SJCRH30 (cell line): ENCODE measurements at places on chromosomes 2 and 18. TPM values are rescaled to one million over a fixed set of nuclear protein-coding genes. Genes with fewer than 3 reads are reported as not detected.

CACNB4 gene
- 1.8 and 2.2 TPM in 2 replicates for total RNA-seq

AOX1 gene
- 0.23 and 0.57 TPM in 2 replicates for total RNA-seq

NAT8 gene
- total RNA-seq, result not detected in 2 replicates

MAP2 gene
- total RNA-seq, result 59.3 and 63.3 TPM in 2 replicates

IL1RL1 gene
- total RNA-seq, result not detected in 2 replicates

CTAGE1 gene
- total RNA-seq, result not detected in 2 replicates

GPBAR1 gene
- total RNA-seq, result 0.24 and 0.25 TPM in 2 replicates

GPR45 gene
- total RNA-seq, result 0.13 and 0.43 TPM in 2 replicates

CYBRD1 gene
- 67.0 and 71.2 TPM in 2 replicates for total RNA-seq

ZNF396 gene
- 0.06 and 0.10 TPM in 2 replicates for total RNA-seq

TRIM54 gene
- total RNA-seq, result 0.23 and 0.34 TPM in 2 replicates

CRYBA2 gene
- total RNA-seq, result 0.15 TPM in 1 of 2 replicates, not detected in the other

CTNNA2 gene
- not detected in 2 replicates for total RNA-seq

IL18RAP gene
- total RNA-seq, result not detected in 2 replicates

SNTG2 gene
- total RNA-seq, result 0.41 TPM in 1 of 2 replicates, not detected in the other

SERPINB13 gene
- total RNA-seq, result not detected in 2 replicates

- no peaks in the 10 kb centered on the region for H3K27me3 ChIP-seq
- H3K4me3 ChIP-seq, result no peak overlapping the region
- peak; percentile 89 for DNase-seq
- H3K36me3 ChIP-seq, result no peaks in the 10 kb centered on the region
Observed at GRCh38 chr2:16218625-16219024, 278.3 kb downstream of the MYCN start.

- no peaks in the 10 kb centered on the region for H3K36me3 ChIP-seq
- H3K27me3 ChIP-seq, result no peaks in the 10 kb centered on the region
- no peaks in the 10 kb centered on the region for H3K4me1 ChIP-seq
- H3K27ac ChIP-seq, result no peak overlapping the region
Observed at GRCh38 chr18:69949538-69949936, 1.9 kb upstream of the CD226 start.

DNA sequence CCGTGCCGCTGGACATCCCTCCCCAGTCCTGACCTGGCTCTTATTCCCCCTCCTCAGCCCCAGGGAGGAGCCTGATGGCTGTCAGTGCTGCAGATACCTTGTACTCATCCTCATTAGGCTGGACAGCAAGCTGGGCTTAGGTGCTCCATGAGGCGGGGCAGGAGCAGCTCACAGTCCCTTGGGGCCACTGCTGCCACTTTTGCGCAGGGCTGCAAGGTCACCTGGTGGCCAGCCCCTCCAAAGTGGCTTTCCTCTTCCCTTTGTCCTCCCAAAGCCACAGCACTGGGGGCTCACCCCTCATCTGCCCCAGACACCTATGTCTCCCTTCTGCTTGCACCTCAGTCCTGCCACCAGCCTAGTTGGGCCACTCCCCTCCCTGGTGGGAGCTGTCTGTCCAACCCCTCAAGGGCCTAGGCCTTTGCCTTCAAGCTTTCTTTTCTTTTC is 60.8 kb downstream of the FAM168B start:
- H3K27me3 ChIP-seq, result no peaks in the 10 kb centered on the region
- no peak overlapping the region for H3K27ac ChIP-seq
- no peaks in the 10 kb centered on the region for H3K36me3 ChIP-seq
- no peak for DNase-seq

DNA sequence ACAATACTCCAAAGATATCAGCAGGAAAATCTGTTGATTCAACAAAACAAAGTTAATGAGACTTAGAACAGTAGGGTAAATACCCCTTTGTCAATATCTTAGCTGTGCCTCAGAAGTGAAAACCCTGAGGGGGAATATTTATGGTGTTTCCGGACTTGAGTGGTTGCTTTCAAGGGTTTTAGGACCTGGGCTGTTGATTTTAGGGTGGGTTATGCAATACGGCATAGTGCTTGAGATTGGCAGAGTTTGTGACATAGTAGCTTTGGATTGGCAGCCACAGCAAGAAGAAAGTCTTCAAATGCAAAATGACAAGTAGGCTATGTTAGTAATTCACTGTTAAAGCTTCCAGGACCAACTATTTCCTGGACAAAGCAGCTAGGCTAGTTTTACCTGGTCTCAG is 826.3 kb upstream of the CDH2 start:
- no peaks in the 10 kb centered on the region for H3K36me3 ChIP-seq
- H3K27me3 ChIP-seq, result no peaks in the 10 kb centered on the region
- H3K4me3 ChIP-seq, result no peak overlapping the region
- no peaks in the 10 kb centered on the region for H3K4me1 ChIP-seq
- no peak overlapping the region for H3K27ac ChIP-seq

- H3K27me3 ChIP-seq, result no peaks in the 10 kb centered on the region
- H3K4me1 ChIP-seq, result no peaks in the 10 kb centered on the region
- no peak overlapping the region for H3K27ac ChIP-seq
- H3K4me3 ChIP-seq, result no peak overlapping the region
- no peak for DNase-seq
Observed at GRCh38 chr18:51639541-51639940, 442.1 kb upstream of the MEX3C start.

GRCh38 chr2:18804536-18804935 is 215.2 kb upstream of the NT5C1B start:
- H3K36me3 ChIP-seq, result no peaks in the 10 kb centered on the region
- no peak for DNase-seq
- H3K27ac ChIP-seq, result no peak overlapping the region

DNA sequence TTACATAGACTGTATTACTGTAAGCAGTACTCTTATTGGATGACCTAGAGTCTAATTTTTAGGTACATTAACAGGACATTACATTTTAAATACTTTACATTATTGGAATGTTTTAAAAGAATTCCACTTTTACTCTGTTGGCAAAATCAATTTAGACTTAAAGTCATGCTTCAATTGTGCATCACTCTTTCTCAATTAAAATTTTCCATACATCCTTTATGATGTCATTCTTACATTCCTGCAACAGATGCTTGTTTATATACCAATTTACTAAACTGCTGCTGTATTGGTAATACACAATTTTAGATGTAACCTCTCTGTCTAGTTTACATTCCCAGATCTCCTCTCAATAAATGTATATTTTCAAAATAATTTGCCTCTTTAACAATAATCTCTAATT is 440.1 kb downstream of the ZEB2 start:
- H3K27ac ChIP-seq, result peak overlapping the region; percentile 17; the same call in 1 of the 2 replicates
- no peak overlapping the region for H3K4me3 ChIP-seq
- no peak for DNase-seq
- H3K36me3 ChIP-seq, result no peaks in the 10 kb centered on the region
- peaks cover 29% of the 10 kb centered on the region for H3K4me1 ChIP-seq
- H3K27me3 ChIP-seq, result no peaks in the 10 kb centered on the region

- H3K27me3 ChIP-seq, result no peaks in the 10 kb centered on the region
- no peak overlapping the region for H3K27ac ChIP-seq
- no peaks in the 10 kb centered on the region for H3K4me1 ChIP-seq
- DNase-seq, result no peak
- no peaks in the 10 kb centered on the region for H3K36me3 ChIP-seq
Observed at GRCh38 chr2:48601349-48601748, 16.3 kb upstream of the GTF2A1L start.

DNA sequence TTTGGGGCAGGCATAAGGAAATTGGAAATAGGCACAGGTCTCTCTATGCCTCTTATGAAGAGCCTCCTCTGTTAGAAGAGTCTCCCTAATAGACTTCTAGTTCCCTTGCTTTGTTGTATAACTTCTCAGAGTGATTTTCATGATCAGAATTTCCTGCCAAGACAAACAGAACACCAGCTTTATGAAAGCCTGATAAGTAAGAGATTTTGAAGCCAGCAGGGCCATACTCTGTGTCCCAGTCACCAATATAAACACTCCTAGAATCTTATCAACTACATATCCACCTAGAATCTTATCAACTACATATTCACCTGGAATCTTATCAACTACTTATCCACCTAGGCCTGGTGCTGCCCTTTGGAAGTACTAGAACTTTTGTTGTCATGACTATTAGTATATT is 579.5 kb downstream of the ARHGAP15 start:
- no peak overlapping the region for H3K27ac ChIP-seq
- no peak for DNase-seq
- H3K4me3 ChIP-seq, result no peak overlapping the region
- H3K4me1 ChIP-seq, result peaks cover 18% of the 10 kb centered on the region
- no peaks in the 10 kb centered on the region for H3K36me3 ChIP-seq
- H3K27me3 ChIP-seq, result no peaks in the 10 kb centered on the region

- no peaks in the 10 kb centered on the region; the same call in none of the 2 replicates for H3K4me1 ChIP-seq
- no peaks in the 10 kb centered on the region for H3K36me3 ChIP-seq
- peak; percentile 44 for DNase-seq
Observed at GRCh38 chr2:210477496-210477895, 937 bp upstream of the LANCL1 start.

- H3K36me3 ChIP-seq, result no peaks in the 10 kb centered on the region
- peaks cover 4% of the 10 kb centered on the region; the same call in 1 of the 2 replicates for H3K4me1 ChIP-seq
- no peaks in the 10 kb centered on the region for H3K27me3 ChIP-seq
- peak overlapping the region; percentile 75 for H3K27ac ChIP-seq
Observed at GRCh38 chr2:231513746-231514224, 16.5 kb downstream of the NMUR1 start.

- H3K27ac ChIP-seq, result no peak overlapping the region
- no peak for DNase-seq
- no peaks in the 10 kb centered on the region for H3K27me3 ChIP-seq
- H3K4me1 ChIP-seq, result no peaks in the 10 kb centered on the region
- H3K36me3 ChIP-seq, result no peaks in the 10 kb centered on the region
- H3K4me3 ChIP-seq, result no peak overlapping the region
Observed at GRCh38 chr18:79508565-79509535, 113.1 kb downstream of the NFATC1 start.

DNA sequence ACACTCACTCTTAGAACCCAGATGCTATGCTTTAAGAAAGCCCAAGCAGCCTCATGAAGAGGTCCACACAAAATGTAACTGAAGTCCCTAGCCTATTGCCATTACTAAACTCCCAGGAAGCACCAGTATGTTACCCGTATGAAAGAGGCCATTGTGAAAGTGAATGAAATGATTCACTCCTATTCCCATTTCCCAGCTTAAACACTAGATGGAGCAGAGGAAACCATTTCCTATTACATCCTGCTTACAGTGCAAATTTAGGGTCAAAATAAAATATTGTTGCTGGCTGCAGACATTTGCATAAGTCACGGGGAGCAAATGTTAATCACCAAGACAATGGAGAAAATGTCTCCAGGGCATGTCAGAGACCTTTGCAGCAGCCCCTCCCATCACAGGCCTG is 989.7 kb upstream of the CRIM1 start:
- H3K27me3 ChIP-seq, result no peaks in the 10 kb centered on the region; the same call in 1 of the 2 replicates
- H3K27ac ChIP-seq, result no peak overlapping the region
- H3K4me1 ChIP-seq, result no peaks in the 10 kb centered on the region; the same call in 1 of the 2 replicates
- no peak overlapping the region for H3K4me3 ChIP-seq

GRCh38 chr2:49241501-49241900 is 87.2 kb upstream of the FSHR start:
- no peak overlapping the region for H3K27ac ChIP-seq
- DNase-seq, result no peak
- H3K27me3 ChIP-seq, result 0 out of 2 replicates have a peak, but pooled peaks cover 2% of the 10 kb centered on the region
- H3K4me1 ChIP-seq, result peaks cover 5% of the 10 kb centered on the region; the same call in 1 of the 2 replicates
- no peaks in the 10 kb centered on the region for H3K36me3 ChIP-seq

GRCh38 chr2:41886757-41887156 is 161.1 kb upstream of the PKDCC start:
- DNase-seq, result no peak
- no peak overlapping the region for H3K4me3 ChIP-seq
- no peak overlapping the region for H3K27ac ChIP-seq

DNA sequence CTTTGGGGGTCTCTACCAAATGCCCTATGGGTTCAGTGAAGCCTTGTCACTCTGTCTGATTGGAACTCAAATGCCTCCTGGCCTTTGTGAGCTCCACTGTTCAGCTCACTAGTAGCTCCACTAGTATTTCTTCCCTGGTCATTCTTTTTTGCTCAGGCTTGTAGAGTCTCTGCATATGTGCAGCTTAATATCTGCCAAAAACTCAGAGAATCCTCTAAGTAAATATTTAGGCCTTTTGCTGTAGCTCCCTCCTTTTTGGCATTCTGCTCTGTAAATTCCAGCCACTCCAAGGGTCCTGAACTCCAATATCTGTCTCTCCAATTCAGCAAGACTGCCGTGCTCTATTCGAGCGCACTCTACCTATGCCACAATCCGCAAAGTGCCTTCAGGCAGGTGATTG is 146.5 kb downstream of the MAIP1 start:
- no peak for DNase-seq
- no peaks in the 10 kb centered on the region for H3K27me3 ChIP-seq
- no peak overlapping the region for H3K27ac ChIP-seq

DNA sequence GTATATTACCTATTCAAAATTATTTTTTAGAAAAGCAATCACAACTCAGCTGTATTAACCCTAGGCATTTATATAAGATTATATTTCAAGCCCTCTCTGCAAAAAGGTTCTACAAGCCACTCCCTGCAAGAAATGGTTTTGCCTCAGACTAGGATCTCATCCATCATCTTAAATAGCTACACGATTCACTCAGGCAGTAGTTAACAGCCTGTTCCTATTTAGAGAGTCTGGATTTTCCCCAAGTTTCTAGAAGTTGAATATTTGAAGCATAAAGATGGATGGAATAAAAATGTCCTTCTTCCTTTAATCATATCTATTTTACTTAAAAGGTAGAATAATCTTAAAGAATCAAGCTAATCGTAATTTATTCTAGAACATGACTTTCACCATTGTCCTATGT is 167.1 kb upstream of the STK17B start:
- no peaks in the 10 kb centered on the region for H3K36me3 ChIP-seq
- H3K27me3 ChIP-seq, result no peaks in the 10 kb centered on the region
- no peak for DNase-seq
- no peak overlapping the region for H3K27ac ChIP-seq
- H3K4me3 ChIP-seq, result no peak overlapping the region

GRCh38 chr2:61380056-61380881 is 90.6 kb downstream of the USP34 start:
- DNase-seq, result no peak
- no peaks in the 10 kb centered on the region for H3K4me1 ChIP-seq
- no peaks in the 10 kb centered on the region for H3K27me3 ChIP-seq
- H3K4me3 ChIP-seq, result no peak overlapping the region

DNA sequence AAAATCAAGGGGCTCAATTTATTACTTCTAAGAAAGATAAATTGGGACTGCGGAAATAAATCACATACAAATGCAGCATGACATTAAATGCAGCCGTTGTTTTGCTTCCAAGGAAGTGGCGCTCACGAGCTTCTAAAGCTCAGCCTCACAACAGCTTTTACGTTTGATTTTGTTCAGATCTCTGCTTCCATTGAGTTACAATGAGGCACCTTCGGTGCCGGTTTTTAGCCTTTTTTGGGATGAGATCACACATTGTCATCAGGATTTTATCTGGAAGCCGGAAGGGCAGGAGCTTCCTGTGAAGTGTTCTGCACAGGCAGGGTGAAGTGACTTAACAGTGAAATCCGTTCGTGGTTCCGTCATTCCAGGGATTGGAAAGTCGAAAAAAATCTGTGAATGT is 209.8 kb downstream of the DCDC2C start:
- H3K4me1 ChIP-seq, result no peaks in the 10 kb centered on the region
- H3K27me3 ChIP-seq, result peaks cover 7% of the 10 kb centered on the region; the same call in 1 of the 2 replicates
- DNase-seq, result no peak
- H3K36me3 ChIP-seq, result no peaks in the 10 kb centered on the region; the same call in 1 of the 2 replicates

- H3K27me3 ChIP-seq, result no peaks in the 10 kb centered on the region
- H3K27ac ChIP-seq, result no peak overlapping the region
- H3K36me3 ChIP-seq, result no peaks in the 10 kb centered on the region
- H3K4me1 ChIP-seq, result peaks cover 28% of the 10 kb centered on the region
- no peak for DNase-seq
Observed at GRCh38 chr2:46849046-46849715, 66.4 kb downstream of the MCFD2 start.

GRCh38 chr2:219737270-219737691 is 109.9 kb downstream of the SLC4A3 start:
- H3K27me3 ChIP-seq, result no peaks in the 10 kb centered on the region
